Activated CD4-positive, alpha-beta memory T cell treated with anti-CD3 and anti-CD28 coated beads, Interleukin-2, amount 10 ng/mL, durations not matched to agents 7 days and 5 days (primary cell): ENCODE measurements at places on chromosomes 2 and 18.
A peak's percentile ranks its signal among the peaks of the same experiment; 100 is the strongest.

GRCh38 chr2:73359915-73360697 lies 25.5 kb upstream of the ALMS1 start:
- no peak for DNase-seq
- H3K27ac ChIP-seq: no peak overlapping the region
- no peaks in the 10 kb centered on the region for H3K36me3 ChIP-seq

DNA sequence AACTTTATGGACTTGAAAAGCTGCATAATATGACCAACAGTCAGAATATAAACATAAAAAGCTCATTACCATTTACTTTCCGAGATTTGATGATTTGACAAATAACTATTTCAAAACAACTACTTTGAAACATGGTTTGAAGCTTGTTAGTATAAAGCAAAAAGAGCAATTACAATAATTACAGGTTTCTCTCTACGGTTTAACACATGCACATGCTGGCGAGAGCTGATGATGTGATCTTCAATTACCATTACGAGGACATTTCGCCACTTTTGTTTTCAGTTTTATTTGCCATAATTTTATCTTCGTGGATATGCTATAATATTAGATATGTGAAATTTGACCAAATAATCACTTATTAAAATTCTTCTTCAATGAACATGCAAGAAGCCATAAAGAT lies 270.1 kb downstream of the TCF4 start:
- peaks cover 5% of the 10 kb centered on the region for H3K4me1 ChIP-seq
- no peaks in the 10 kb centered on the region for H3K36me3 ChIP-seq
- DNase-seq: no peak
- H3K27me3 ChIP-seq: peaks cover 28% of the 10 kb centered on the region
- H3K27ac ChIP-seq: no peak overlapping the region

DNA sequence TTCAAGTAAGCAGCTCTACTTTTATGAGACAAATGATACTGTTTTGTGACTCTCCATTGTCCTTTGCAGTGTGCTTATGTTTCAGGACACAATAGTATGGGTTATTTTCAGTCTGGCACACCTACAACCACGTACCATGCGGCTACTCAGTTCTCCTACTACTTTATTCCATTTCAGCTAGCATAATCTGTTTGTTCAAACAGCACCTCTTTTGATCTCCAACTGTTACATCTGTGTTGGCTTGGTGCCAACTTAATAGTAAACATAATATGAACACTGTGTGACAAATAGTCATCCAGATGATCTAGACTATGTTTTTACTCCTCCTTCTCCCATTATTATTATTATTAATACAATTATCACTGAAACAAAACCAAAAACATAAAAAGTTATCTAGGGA lies 40.5 kb downstream of the MYO3B start:
- no peaks in the 10 kb centered on the region for H3K4me1 ChIP-seq
- H3K27ac ChIP-seq: no peak overlapping the region
- H3K27me3 ChIP-seq: peaks cover 3% of the 10 kb centered on the region
- no peak overlapping the region for H3K4me3 ChIP-seq
- no peak for DNase-seq
- H3K36me3 ChIP-seq: no peaks in the 10 kb centered on the region

- no peak overlapping the region for H3K27ac ChIP-seq
- no peaks in the 10 kb centered on the region for H3K36me3 ChIP-seq
- DNase-seq: peak; percentile 29
- H3K4me1 ChIP-seq: peaks cover 2% of the 10 kb centered on the region
Observed at GRCh38 chr2:160918906-160919503, 241.2 kb upstream of the TANK start.

- H3K27me3 ChIP-seq: no peaks in the 10 kb centered on the region
- H3K4me3 ChIP-seq: no peak overlapping the region
- H3K27ac ChIP-seq: no peak overlapping the region
- no peaks in the 10 kb centered on the region for H3K4me1 ChIP-seq
- no peak for DNase-seq
Observed at GRCh38 chr2:21181957-21182356, 58.2 kb downstream of the TDRD15 start.
